ENCODE measurements at places on chromosomes 4 and X.

- no peak for DNase-seq
Observed at GRCh38 chrX:85897362-85898126, 149.8 kb downstream of the CHM start.

DNA sequence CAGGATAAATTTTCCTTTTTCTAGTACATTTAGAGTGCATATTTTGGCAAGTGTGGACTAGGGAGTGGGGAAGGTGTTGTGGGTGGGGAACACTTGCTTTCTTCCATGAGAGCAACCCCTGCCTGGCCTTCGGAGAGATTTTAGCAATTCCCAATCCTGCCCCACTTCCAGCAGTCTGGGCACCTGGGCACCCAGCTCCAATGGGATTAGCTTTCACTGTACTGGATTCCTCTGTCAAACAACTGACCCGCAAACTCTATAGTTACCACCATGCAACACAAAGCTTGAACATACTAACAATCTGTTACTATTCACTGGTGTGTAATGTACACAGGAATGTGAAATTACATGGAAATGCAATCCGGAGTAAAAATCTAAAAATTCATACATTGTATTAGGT, 50.3 kb downstream of the SH3RF1 start:
- no peak for DNase-seq

GRCh38 chr4:123617791-123618190, 221.2 kb downstream of the SPRY1 start:
- DNase-seq: no peak

GRCh38 chrX:106479920-106480319, 131.9 kb upstream of the RADX start:
- DNase-seq: no peak

GRCh38 chr4:119510395-119511149, 118.0 kb downstream of the PDE5A start:
- no peak for DNase-seq

- no peak for DNase-seq
Observed at GRCh38 chrX:95640226-95640625, 1044.4 kb upstream of the DIAPH2 start.

DNA sequence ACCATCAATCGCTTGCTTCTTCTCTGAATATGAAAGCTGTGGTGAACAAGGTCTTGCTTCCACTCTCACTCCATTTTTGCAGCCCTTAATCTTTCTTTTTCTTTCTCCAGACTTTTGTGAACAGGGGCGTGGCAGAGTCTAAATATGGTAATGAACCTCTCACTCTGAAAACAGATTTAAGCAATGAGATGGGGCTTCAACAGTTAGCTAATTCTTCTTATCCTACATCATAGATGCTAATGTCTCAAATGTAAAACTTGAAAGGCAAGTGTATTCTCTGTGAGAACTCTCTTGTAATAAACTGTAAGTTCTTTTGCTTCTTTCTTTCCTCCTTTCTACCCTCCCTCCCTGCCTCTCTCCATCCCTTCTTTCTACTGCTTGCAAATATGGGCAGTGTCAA, 106.5 kb upstream of the ANK2 start:
- DNase-seq: no peak

DNA sequence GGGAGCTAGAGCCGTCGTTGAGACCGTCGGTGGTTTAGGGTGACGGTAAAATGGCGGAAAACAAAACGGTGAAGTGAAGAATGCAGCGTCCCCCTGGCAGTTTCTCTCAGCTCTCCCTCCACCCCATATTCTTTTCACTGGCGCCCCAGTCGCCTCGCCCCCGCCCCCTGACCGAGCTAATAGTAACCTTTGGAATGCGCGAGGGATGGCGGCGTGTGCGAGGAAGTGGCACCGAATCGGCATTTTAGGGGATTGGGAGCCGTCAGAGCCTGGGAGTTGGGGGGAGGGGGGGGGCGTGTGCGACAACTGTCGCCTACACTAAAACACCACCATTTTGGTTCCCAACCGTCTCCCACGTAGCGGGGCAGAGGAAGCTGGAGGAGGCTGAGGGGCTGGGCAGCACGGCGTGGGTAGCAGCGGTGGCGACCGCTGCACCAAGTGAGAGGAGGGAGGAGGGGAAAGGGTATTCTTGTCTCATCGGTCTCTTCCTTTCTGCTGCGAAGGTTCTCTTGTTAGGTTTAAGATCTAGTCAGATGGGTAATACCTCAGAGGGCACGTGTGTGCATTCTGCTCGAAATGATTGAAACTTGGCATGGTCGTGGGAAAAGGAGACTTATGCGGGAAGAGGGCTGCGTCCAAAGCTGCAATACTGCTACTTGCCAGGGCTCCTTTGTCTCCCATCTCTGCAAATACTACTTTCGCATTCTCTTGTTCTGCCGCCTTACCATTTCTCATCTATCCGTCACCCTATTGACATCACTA, 840 bp downstream of the ZNF711 start:
- DNase-seq: peak; percentile 29

- DNase-seq: no peak
Observed at GRCh38 chr4:252065-252601, 53.1 kb downstream of the ZNF732 start.

DNA sequence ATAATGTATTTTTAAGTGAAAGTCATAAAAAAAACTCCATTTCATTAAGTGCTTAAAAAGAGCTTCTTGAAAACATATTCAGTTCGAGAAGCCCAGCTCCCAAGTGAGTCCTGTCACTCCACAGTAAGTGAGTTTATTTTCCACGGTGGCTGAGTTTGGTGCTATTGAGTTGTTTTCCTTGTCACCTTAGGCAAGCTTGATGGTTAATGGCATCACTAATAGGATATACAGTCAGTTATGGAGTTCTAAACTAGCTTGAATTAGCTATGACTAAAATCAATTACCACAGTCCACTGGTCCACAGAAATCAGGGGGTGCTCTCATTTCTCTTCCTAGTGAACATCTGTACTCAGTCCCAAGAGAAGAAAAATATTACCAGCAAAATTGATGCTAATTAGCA, 1526.2 kb upstream of the IGFBP7 start:
- no peak for DNase-seq

DNA sequence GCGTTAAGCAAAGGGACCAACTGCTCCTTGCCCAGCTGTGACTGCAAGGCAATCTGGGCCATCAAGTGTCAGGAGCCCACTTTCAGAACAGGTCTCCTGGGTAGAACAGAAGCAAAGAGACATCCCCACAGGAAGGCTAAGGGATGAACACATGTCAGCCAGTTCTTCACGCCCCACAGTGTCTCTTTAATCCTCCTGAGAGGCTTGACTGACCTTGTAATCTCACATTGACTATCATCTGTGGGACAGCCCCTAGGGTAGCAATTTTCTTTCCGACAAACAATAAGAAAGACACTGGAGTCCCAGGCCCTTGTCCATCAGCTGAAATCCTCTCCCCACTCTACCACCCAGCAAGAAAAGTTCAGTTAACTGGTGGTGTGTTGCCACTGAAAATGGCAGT, 1.0 kb downstream of the CHRDL1 start:
- no peak for DNase-seq

DNA sequence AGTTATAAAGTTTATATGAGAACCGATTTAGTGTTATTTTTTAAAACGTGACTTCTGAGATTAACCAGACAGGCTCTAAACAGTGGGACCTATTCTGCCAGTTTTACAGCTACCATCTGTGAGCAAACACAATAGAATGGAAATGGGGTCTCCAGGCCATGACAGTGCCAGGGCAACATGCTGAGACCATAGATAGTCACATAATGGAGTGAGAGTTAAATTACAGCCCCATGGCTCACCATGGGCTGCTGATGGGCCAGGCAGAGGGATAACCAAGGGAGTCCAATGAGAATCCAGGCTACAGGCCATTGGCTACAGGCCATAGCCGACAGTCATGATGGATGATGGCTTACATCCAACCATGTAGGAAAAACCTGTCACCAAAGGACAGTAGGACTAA, 183.5 kb upstream of the NDP start:
- DNase-seq: no peak

- DNase-seq: no peak
Observed at GRCh38 chrX:148611993-148612392, 111.6 kb downstream of the AFF2 start.

- no peak for DNase-seq
Observed at GRCh38 chr4:2619459-2619858, 83.0 kb downstream of the FAM193A start.

DNA sequence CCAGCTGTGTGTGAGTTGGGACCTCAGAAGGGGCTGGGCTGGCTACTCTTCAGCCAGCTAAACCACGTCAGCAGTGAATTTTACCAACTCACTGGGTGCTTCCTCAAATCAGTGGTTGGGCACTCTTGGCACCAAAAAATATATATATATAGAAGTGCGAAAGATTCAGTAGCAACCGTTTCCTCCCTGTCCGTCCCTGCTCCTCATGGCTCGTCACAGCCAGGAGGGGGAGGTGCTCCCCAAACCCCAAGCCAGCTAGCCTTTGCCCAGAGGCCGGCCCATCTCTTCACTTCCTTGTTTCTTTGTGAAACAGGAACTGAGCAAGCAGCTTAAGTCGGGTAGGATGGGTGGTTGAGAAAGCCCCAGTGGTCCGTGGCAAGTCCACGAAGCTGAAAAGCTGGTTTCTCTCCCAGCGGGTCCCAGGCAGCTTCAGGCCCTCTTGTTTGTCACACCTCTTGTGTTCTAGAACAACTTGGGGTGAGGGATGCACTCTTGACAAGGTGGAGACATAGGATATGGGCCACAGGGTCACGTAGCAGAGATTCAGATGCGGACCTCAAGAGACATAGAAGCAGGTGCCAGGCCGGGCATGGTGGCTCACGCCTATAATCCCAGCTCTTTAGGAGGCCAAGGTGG, 6.8 kb upstream of the SASH3 start:
- no peak for DNase-seq

Measured in astrocyte of the spinal cord (primary cell).